Fibroblast of villous mesenchyme (primary cell): ENCODE measurements at places on chromosomes 5 and 9. TPM values are rescaled to one million over a fixed set of nuclear protein-coding genes. Genes with fewer than 3 reads are reported as not detected.

DNA sequence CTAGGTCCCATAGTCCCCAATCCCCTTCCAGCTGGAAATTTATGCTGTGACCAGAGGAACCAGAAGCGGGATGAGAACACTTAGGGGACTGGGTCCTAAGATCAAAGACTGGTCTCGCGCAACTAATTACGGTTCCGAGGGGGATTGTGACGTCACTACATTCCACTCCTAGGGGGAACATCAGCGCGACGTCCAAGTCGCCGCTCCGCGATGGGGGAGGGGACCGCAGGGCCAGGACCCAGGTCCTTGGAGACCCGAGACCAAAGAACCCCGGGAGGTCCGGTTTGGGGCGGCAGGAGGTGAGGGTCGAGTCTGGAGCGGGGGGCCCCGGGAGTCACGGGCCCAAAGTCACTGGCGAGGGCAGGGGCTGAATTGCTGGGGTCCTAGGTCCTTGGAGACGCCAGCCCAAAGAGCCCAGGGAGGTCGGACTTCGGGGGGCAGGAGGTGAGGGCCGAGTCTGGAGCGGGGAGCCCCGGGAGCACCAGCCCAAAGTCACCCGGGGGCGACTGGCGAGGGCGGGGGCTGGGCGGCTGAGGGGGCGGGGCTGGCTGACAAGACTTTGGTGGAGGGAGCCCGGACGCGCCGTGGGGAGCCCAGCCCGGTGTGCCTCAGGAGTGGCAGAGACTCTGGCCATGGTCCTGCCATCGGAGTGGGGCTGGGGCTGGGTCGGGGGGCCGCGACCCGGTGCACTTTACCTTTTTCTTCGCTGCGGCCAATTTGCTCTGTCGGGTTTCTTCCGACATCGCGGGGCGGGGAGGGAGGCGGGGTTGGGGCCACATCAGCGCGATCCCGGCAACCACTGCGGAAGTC lies at the start of gene GOLGA2:
Gene GOLGA2 (minus strand): TSS at position 810 of the 810 bp plus-strand sequence. CDS start 31 bp downstream, at position 779.
- peak; percentile 84 for DNase-seq

- DNase-seq, result no peak
Measured at GRCh38 chr5:146025114-146025680, 80.2 kb downstream of the PLAC8L1 start.

GRCh38 chr5:16888694-16889124 lies 47.4 kb downstream of the MYO10 start:
- DNase-seq, result peak; percentile 75

SLC46A2 gene
- not detected in 2 replicates for total RNA-seq

PCDHA12 gene
- total RNA-seq, result under 0.01 TPM in 2 replicates
